Activated T-helper 17 cell treated with anti-CD3 and anti-CD28 coated beads, Interleukin-2, amount 50 U/mL, for 72 hours (primary cell): ENCODE measurements at places on chromosomes 11 and 22. TPM values are rescaled to one million over a fixed set of nuclear protein-coding genes. Genes with fewer than 3 reads are reported as not detected.

ALDH3B1 gene
- total RNA-seq: 0.08 TPM

OR52H1 gene
- total RNA-seq: 0.34 TPM

- no peak for ATAC-seq
- no peaks in the 10 kb centered on the region for H3K4me1 ChIP-seq
- no peak overlapping the region for H3K4me3 ChIP-seq
- H3K27me3 ChIP-seq: no peaks in the 10 kb centered on the region
Measured at GRCh38 chr11:101456812-101457211, 127.0 kb downstream of the TRPC6 start.

GRCh38 chr22:37030560-37031281 is 11.2 kb downstream of the MPST start:
- H3K4me3 ChIP-seq: no peak overlapping the region
- no peak for ATAC-seq
- H3K27me3 ChIP-seq: peaks cover 7% of the 10 kb centered on the region

DNA sequence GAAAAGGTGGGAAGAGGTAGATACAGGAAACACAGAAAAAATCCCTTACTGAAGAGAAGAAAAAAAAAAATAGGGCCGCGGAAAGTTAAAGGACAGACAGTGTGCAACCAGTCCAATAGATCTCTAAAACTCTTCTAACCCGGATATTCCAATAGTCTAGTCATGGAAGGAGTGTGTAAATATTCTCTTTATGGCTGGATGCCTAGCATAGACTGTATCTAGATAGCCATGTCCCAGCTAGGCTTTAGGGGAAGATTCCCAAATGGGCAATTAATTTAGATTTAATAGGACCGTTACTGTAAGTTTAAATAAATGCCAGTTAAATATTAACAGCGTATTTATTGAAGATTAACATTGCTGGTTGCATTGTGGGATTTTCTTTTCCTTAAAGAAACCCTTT is 532.7 kb downstream of the NTM start:
- H3K27ac ChIP-seq: no peak overlapping the region
- no peak overlapping the region for H3K4me3 ChIP-seq
- no peaks in the 10 kb centered on the region for H3K4me1 ChIP-seq
- peaks cover 26% of the 10 kb centered on the region for H3K27me3 ChIP-seq

- no peak overlapping the region for H3K4me3 ChIP-seq
- H3K27ac ChIP-seq: no peak overlapping the region
- H3K4me1 ChIP-seq: no peaks in the 10 kb centered on the region
- H3K36me3 ChIP-seq: no peaks in the 10 kb centered on the region
- no peak for ATAC-seq
Measured at GRCh38 chr11:102794382-102794781, 3.6 kb downstream of the MMP1 start.

GRCh38 chr11:22275600-22275999 is 62.6 kb upstream of the SLC17A6 start:
- no peaks in the 10 kb centered on the region for H3K36me3 ChIP-seq
- no peak overlapping the region for H3K4me3 ChIP-seq
- H3K27ac ChIP-seq: no peak overlapping the region
- no peak for ATAC-seq
- H3K27me3 ChIP-seq: no peaks in the 10 kb centered on the region
